ENCODE measurements at places on chromosomes 16 and 17.

- DNase-seq, result peak; percentile 80
Measured at GRCh38 chr16:69311533-69312387, 610 bp downstream of the VPS4A start.

GRCh38 chr17:40528692-40529417 lies 27.4 kb upstream of the TNS4 start:
- DNase-seq, result no peak

DNA sequence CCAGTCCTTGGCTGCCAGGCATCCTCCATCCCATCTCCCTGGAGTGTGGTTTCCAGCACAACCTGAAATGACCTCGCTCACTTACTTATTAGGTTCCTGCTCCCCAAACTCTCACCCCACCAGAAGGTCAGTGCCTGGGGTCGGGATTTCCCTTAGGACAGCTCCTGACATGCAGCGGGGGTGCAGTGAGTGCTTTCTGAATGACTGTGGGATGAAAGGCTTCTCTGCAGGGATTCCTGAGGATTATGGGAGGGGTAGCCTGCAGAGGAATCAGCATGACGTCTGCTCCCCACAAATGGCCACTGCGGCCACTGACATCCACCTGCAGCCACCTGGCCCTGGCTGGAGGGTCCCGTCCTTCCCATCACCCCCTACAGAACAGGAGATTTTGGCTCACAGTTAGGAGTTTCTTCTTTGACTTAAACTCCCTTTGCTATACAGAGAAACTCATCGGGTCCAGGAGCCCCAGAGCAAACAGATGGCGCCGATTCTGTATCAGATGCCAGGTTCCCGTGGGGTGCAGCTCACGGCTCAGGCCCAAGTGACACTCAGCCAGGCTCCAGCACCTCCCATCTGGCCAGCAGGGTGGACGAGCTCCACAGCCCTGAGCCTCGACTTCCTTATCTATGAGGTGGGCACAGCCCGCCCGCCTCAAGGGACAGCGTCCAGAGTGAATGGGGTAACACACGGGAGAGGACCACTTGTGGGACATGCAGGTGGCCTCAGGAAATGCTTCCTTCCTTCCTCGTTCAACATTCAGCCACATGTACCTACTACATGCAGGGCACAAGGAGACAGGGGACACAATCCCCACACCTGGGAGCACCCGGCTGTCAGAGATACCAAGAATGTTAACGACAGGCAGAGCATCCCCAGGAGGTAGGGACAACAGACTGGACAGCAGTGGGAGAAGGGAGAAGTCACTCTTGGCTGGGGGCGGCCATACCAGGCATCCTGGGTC lies 69.8 kb downstream of the RMI2 start:
- DNase-seq, result no peak

DNA sequence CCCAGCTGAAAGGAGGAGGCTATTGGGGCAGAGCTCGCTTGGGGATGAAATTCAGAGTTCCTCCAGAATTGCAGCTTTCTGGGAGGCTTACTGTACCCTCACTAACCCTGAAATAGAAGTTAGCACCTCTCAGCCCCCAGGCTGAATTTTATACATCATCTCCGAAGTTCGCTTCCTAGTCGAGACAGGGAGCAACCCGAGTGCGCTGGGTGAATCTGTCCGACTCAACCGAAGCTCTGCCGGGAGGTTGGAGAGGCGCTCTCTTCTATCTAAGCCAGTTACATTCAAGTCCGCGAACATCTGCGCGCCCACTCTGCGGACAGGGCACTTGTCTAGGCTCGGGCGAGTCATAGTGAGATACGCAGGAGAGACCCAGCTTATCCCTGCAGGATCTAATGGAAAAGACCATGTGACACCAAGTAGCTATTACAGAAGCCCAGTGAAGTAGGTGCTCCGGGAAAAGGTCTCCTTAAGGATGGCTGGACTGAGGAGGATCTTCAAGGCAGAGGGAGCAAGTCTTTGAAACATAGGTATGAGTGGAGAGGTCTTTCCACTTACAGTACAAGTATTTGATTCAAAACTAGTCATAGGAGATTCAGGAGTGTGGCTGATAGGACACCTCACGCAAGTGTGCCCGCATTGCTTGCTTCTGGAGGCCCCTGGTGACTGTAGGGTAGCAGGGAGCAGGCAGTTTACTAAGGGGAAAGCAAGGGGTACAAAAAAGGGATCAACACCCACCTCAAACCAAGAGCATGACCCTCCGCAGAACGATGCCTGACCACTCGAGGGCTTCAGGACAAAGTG lies 646 bp upstream of the HES7 start:
- no peak for DNase-seq

DNA sequence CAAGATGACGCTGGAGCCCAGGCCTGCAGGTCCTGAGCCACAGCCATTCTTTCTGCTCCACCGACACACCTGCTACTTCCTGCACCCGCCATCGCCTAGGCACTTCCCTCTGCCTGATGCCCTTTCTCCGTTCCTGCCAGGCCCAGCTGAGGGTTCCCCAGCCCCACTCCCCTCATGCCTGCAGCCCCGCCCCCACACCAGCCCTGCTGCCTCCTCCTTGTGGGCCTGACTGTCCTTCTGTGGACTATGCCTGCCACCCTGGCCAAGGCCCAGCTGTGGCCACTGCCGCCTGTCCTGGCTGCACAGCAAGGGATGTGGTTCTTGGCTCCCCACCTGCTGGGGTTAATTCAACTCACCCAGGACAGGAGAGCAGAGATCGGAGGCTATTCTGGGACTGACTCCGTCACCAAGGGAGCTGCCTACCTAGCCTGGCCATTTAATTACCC lies 7.5 kb downstream of the NATD1 start:
- DNase-seq, result no peak

DNA sequence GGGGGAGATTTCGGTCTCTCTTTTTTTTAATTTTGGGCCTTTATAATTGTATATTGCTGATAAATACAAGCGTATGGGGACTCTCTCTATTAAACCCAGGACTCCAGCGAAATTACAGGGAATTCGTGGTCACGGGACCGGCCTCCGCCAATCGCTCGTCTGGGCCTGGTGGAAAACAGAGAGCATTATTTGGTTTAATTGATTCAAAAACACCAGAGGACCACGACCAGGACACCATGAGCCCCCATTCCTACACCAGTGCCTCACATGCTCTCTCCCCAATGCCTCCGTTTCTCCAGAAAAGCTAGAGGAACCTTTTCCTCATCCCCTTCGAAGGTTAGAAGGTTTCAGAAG lies at the start of gene HOXB2:
HOXB2 (minus strand) TSS at position 88 of the 354 bp plus-strand sequence. CDS start 198 bp downstream, outside the sequence.
- no peak for DNase-seq

All from SK-N-SH (cell line).